NCI-H2081 (cell line): ENCODE measurements at places on chromosomes 7 and 10.

GRCh38 chr10:114899982-114900381, 38.0 kb upstream of the TRUB1 start:
- DNase-seq, result no peak

GRCh38 chr10:5522913-5523560, 1.7 kb upstream of the CALML3 start:
- no peak for DNase-seq

DNA sequence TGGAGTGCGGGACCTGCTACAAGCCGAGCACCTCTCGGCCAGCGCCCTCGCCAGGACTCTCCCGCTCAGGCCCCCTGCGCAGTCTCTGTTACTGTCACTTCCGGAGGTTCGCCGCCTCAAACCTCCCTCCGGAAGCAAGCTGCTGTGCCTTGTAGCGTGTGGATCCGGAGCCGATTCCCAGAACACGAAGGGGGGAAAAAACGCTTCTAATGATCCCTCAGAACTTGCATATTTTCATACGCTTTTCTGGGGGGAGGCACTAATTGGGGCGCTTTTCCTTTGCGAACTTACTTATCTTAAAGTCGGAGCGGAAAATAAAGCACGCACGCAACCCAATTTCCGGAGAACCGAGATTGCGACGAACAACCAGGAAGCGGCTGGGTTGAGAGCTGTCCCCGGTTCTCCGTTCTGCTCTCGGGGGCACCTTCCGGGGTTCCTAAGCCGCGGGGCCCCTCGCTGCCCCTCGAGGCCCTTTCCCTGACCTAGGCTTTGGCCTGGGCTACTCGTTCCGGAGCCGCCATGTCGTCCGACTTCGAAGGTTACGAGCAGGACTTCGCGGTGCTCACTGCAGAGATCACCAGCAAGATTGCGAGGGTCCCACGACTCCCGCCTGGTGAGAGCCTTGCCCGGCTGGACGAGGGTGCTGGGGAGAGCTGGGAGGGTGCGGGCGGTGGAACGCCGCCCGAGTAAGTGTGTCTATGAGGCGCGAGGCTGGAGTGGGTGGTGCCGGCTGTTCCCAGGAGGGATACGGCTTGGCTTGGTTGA, at the start of the genes VTI1A and ZDHHC6:
TSS of gene VTI1A (plus strand) at position 361 of the 765 bp plus-strand sequence. CDS start at position 520, 159 bp downstream.
TSS of gene ZDHHC6 (minus strand) at position 60 of the 765 bp plus-strand sequence. CDS start 1,478 bp downstream, outside the sequence.
- peak; percentile 70 for DNase-seq

GRCh38 chr10:12448729-12449391, 99.5 kb downstream of the CAMK1D start:
- DNase-seq, result no peak

DNA sequence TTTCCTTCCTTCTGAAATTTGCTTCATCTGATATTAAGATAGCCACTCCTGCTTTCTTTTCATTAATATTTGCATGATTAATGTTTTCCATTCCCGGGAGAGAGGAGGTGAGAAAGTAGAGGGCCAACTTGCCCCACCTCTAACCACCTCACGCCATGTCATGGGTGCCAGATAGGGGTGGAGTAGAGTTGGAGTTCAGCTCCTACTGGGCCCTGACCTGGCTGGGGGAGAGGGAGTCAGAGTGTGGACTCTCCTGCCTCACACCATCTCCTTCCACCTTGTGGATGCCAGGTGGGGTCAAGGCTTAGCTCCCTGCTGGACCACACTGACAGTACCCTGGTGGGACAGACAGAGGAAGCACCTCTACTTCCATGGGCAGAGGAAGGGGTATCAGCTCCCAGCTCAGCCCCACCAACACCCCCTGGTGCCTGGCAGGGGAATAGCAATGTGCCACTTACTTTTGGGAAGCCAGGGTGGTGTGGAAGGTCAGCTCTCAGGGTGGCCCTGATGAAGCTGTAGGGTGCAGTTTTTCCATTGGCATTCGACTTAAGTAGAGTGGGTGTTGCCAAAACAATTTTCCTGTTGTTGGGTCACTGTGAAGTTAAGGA, 28.0 kb downstream of the CHST12 start:
- no peak for DNase-seq

DNA sequence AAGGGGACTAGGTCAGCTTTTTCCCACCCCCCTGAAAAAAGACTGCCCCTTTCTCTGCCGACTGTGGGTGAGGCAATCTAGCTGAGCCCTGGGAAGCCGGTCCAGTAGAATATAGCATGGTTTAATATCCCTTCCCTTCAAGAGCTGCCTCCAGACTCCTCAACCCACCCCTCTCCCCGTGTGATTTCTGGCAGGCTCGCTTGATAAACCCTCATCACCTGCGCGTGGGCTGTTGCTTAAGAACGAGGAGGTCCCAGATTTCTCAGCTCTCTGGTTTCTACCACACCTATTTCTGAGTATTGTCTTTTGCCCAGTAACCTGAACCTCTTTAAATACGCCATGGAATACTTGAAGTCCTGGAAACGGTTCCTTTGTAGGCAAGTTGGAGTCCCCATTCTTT, 2.0 kb upstream of the LRRC4 start:
- DNase-seq, result no peak

DNA sequence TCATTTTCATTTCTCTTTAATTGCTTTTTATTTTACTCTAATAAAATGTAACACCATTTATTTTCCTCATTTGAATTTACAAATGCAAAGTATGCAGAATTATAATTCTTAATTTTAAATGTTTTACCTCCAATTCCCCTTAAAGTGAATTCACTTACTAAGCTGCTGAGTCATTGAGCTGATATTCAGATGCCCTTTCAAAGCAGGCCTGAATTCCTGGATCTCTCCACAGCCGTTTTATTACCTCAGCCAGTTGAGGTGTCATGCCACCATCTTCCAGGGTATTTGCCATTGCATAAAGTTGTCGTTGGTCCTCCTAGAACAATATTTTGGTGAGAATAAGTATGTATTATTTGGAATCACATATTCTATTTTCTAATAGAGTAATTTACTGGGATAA, 33.2 kb downstream of the GNAT3 start:
- DNase-seq, result no peak

DNA sequence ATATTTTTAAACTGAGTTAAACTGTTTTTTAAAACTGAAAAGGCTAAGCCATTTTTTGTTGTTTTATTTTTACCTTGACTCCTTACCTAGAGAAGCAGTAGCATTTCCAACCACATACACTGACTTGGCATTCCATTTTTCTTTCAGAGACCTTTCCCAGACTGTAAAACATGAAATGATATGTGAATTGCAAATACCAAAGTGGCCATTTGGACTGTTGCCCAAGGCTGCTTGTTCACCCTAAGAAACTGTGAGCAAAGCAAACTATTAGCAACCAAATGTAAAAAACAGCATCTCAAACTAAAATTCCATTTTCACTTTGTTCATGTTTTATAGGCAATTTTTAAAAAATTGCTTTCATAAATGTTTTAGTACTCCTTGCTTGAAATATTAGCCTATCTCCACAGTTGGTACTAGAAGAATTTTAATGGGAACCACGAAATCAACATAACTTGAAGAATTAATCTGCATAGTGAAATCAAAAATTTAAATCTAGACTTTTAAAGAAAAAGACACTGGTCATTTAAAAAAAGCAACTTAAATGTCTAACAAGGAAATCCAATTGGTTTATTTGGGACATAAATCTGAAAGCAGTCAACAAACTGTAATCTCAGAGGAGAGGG, 10.8 kb downstream of the UROS start:
- DNase-seq, result no peak

- no peak for DNase-seq
Observed at GRCh38 chr10:99815621-99816020, 33.2 kb downstream of the ABCC2 start.

DNA sequence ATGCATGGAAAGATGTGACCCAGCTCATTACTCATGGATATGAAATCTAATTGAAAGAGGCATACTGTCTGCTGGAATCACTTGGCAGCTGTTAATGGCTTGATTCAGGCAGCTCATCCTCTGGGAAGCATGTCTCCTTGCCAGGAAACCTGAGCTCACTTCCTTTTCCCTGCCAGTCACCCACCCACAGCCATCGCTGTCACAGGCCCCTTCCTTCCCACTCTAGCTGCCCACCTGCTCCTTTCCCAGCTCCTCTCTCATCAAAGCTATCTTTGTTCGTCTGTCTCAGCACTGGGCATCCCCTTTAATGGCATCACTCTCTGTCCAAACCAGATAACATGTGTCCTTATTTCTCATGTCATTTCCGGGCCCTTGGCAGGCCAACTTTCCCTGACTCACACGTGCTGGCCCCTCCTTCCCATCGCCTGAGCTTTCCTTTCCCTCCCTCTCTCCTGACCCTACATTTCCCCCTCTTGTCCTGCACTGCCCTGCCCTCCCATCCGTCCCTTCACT, 721.9 kb downstream of the TNS3 start:
- no peak for DNase-seq

DNA sequence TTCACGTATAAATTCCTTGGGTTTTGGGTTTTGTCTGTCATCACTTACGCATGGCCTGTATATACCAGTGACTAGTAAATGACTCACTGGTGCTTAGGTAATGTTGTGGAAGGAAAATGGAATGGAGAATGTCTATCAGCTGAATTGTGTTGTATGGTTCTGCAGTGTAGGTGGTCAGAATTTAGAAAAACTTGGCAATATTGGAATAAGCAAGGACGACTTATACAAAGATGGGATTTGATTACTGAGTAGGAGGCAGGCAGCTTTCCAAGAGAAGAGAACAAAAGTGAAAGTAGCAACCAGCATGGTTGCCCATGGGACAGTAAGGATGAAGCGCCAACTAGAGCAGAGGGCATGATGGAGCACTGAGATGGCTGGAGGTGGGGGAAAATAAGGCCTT, 168.6 kb upstream of the CSTF2T start:
- DNase-seq, result no peak

DNA sequence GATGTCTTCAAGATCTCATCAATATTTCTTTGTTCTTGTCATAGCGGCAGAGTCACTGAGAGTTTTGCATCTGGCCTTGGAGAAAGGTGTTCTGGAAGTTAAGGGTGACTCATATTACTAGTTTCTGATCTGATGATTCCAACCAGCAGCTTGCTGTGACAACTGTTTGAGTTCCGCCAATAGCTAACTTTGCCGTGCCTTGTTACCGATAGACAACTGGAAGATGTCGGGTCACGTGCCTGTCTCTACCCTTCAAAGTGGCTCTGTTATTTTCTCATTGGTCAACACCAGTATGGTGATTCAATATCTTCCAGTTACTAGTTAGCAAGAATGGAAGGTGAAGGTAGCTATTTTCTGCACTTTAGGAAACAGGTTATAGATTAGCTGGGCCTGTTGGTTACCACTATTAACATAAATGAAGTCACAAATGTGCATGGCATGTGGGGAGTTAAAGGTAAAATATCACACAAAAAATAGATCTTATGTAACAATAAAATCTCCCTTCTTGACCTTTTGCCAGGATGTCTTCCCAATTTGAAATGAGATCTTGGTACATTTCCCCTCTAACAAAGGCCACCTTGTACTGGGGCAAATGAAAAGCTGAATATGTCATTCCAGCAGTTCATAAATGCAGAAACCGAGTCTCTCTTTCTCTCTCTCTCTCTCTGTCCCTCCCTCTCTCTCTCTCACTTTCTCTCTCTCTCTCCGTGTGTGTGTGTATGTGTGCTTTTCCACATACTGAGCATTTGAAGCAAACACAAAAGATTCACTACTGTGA, 2.6 kb upstream of the MGAM2 start:
- DNase-seq, result no peak

- DNase-seq, result no peak
Observed at GRCh38 chr10:103692436-103692951, 162.9 kb downstream of the SH3PXD2A start.

DNA sequence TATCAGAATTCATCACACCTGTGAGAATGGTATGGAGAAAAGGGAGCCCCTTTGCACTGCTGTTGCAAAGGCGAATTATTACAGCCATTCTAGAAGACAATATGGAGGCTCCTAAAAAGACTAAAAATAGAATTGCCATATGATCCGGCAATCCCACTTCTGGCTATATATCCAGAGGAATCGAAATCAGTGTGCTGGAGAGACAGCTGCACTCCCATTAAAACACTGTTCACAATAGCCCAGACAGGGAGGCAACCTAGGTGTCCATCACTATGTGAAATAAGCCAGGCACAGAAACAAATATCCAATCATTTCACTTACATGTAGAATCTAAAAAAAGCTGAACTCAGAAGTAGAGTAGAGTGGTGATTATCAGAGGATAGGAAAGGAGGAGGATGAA, 26.0 kb upstream of the GJD4 start:
- DNase-seq, result no peak

GRCh38 chr10:101120884-101121653, 10.0 kb upstream of the TLX1 start:
- no peak for DNase-seq

DNA sequence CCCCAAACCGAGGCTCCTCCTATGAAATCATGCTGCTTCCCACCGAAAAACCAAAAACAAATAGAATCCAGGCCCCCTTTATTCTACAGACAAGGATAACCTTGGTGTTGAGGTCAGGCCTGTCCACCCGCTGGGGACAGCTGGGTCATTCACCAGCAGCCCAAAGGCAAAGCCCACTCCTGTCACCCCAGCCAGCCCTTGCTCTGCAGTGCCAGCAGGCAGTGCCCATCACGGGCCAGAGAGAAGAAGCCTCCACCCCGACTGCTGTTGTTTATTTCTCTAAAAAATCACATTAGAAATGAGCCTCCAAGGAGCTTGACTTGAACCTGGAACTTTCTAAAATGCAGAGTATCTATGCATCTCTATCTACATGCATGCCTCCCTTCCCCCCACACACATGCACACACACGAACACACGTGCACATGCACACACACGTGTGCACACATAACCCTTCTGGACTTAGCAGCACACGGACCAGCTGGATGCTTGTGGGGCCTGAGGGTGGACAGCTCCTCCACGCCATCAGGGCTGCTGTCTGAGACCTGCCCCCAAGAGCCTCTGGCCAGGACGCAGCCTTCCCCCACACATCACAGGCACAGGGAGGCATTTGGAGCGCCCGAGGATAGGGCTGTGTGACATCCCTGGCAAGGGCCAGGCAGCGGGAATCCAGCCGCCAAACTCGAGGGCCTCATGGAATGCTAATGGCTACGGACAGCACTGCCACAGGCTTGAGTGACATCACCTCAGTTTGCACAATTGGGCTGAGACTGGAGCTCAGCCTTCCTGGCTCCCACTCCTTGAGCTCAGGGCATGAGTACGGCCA, 22.8 kb downstream of the PRKAG2 start:
- no peak for DNase-seq

GRCh38 chr7:48028938-48029337, at the start of gene SUN3:
Gene SUN3, minus strand, starts transcription at chr7:48029107. Its CDS starts 169 bp downstream, at chr7:48028938.
- DNase-seq, result no peak

- no peak for DNase-seq
Observed at GRCh38 chr10:108411894-108412293, 1247.4 kb upstream of the SORCS1 start.

DNA sequence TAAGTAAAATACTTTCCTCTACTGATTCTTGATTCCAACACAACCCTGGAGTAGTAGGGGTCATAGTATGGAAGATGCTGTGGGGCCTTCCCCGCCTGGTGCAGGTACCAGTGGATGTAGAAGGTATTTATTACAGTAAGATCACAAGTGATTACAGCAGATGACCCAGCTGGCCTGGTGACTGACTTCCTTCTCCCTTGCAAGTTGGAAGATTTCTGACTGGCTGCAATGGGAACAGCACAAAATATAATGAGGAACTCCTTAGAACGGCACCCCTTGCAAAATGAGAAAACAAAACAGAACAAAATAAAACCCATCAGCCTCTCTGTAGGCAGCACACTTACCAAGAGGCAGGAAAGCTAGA, 61.7 kb upstream of the TARP start:
- DNase-seq, result no peak

- DNase-seq, result no peak
Observed at GRCh38 chr10:118948786-118949185, 80.7 kb upstream of the NANOS1 start.
